ENCODE measurements at places on chromosomes 3 and 15. TPM values are rescaled to one million over a fixed set of nuclear protein-coding genes. Genes with fewer than 3 reads are reported as not detected.

SNX22 gene
- 0.12 TPM for total RNA-seq

PRR23E gene
- total RNA-seq = not detected

FSIP1 gene
- total RNA-seq = 2.1 TPM

RAB6B gene
- 0.29 TPM for total RNA-seq

SLC6A1 gene
- total RNA-seq = not detected

OR5H15 gene
- not detected for total RNA-seq

GRK7 gene
- total RNA-seq = not detected

ROPN1B gene
- total RNA-seq = 1.3 TPM

MOBP gene
- total RNA-seq = not detected

PTPN23 gene
- 10.2 TPM for total RNA-seq
